ENCODE measurements at places on chromosomes 5 and 9.

GRCh38 chr9:119453490-119453911 is 84.3 kb upstream of the BRINP1 start:
- no peak for DNase-seq

- DNase-seq, result no peak
Observed at GRCh38 chr5:38321978-38322377, 63.6 kb downstream of the EGFLAM start.

DNA sequence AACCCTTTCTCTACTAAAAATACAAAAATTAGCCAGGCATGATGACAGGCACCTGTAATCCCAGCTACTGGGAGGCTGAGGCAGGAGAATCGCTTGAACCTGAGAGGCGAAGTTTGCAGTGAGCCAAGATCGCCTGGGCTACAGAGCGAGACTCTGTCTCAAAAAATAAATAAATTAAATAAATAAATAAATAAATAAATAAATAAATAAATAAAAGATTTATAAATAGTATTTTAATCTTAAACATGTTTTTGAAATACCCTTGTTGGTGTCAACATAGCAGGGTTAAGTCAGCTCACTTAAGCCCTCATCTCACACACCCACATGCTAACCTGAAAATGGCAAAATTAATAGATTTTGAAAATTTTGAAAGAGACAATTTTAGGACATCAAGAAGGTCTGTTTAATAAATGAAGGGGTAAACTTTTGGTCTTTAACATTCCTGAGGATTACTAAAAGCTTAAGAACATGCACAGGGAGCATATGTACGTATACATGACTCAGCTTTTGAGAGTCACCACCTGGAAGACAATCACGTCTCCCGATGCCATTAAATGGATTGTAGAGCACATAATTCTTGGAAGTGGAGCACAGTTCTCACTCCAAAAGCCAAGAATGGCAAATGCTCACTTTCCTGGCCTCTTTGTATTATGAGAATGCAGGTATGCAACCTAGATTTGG is 202.5 kb downstream of the GDNF start:
- no peak for DNase-seq

- DNase-seq, result no peak
Observed at GRCh38 chr9:137411260-137411644, 11.7 kb downstream of the EXD3 start.

- no peak for DNase-seq
Observed at GRCh38 chr9:81737871-81738507, 48.6 kb upstream of the TLE1 start.

- DNase-seq, result no peak
Observed at GRCh38 chr5:163670036-163670435, 164.6 kb downstream of the MAT2B start.

All from stimulated activated CD8-positive, alpha-beta memory T cell treated with anti-CD3 and anti-CD28 coated beads, Interleukin-7, amount 100 ng/mL, for 1 hour (primary cell).